Renal cortical epithelial cell (primary cell): ENCODE measurements at places on chromosomes 7 and 10.

DNA sequence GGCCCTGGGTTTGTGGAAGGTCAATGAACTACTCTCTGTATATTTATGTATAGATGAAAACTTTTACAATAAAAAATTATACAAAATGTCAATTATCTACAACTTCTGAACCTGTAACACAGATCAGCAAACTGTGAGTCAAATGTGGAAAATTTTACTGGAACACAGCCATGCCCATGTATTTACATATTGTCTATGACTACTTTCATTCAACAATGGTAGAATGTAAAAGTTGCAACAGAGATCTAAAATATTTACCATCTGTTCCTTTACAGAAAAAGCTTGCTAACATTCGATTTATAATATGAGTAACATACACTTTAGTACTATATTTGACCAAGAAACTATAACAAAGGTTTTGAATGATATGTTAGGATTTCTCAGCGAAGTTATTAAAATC is 481.6 kb downstream of the PARD3 start:
- no peak for DNase-seq

- no peak for DNase-seq
Measured at GRCh38 chr7:12369072-12369471, 34.6 kb downstream of the VWDE start.

GRCh38 chr7:157470017-157470322 is 133.2 kb downstream of the DNAJB6 start:
- DNase-seq = no peak

- DNase-seq = no peak
Measured at GRCh38 chr10:122665329-122665860, 34.3 kb downstream of the C10orf120 start.
